ENCODE measurements at places on chromosomes 1 and 21.
A peak's percentile ranks its signal among the peaks of the same experiment; 100 is the strongest.

DNA sequence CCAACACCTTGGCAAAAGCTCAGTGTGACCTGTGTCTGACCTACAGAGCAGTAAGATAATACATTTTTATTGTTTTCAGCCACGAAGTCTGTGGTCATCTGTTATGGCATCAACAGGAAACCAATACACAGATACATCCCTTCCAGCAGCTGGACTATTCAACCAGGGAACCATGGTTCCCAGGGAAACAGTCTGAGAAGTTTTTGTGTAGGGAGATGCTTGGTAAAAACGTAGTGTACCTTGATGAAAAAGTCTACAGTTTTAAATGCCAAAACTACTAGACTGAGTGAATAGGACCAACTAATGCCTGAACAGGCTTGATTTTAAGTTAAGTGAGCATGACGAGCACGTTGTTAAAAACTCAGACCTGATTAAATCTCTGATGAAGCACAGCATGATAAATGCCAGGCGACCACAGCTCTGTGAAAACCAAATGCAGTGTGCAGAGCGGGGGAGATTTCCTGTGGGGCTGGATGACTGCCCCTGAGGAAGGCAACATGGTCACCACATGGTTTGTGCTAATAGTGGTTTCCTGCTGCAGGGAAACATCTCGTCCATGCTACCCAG is 228.9 kb downstream of the TNR start:
- DNase-seq: no peak

GRCh38 chr1:145719230-145720079 is at the start of gene CD160:
CD160 (plus strand) TSS chr1:145719499; CDS start chr1:145728328, 8,829 bp downstream.
- no peak for DNase-seq

- no peak for DNase-seq
These were observed 4.7 kb upstream of the CCSAP start for GRCh38 chr1:229347528-229347927.

DNA sequence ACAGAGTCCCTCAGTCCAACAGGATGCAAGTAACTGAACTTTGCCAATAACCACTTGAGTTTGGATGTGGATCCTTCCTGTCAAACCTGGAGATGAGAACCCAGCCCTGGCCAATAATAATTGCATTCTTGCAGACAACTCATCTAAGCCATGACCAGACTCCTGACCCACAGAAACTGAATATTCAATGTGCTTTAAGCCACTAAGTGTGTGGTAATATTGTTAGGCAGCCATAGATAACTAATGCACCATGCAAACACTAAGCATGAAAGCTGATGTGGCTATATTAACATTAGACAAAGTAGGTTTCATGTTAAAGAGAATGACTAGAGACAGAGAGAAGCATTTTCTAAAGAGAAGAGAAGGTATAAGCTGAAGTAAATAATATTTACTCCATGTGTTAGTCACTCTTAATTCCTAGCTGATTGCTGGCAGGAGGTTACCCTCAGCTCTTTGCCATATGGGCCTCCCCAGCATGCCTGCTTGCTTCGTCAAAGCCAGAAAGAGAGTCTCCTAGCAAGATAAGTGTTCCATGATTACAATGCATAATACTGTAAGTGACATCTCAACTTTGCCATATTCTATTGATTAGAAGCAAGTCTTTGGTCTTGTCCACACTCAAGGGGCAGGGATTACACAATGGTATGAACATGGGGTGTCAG is 276.4 kb upstream of the PLXNA2 start:
- no peak for DNase-seq

DNA sequence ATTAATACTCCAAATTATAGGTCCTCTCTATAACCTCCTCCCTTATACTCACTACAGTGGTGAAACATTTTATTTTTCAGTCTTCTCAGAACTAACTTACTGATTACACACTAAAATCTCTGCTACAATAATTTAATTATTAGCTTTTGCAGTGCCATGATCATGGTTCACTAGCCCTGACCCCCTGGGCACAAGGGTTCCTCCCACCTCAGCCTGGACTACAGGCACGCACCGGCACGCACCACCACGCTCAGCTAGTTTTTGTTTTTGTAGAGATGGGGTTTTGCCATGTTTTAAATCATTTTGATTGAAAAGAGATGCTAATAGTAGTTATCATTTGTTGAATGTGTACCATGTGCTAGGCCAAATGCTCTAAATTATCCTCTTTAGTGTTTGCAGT is 6.3 kb downstream of the PATJ start:
- no peak for DNase-seq

GRCh38 chr1:195218428-195219212 is 1389.6 kb downstream of the KCNT2 start:
- DNase-seq: no peak

GRCh38 chr1:228871314-228872061 is 136.2 kb downstream of the RHOU start:
- DNase-seq: no peak

DNA sequence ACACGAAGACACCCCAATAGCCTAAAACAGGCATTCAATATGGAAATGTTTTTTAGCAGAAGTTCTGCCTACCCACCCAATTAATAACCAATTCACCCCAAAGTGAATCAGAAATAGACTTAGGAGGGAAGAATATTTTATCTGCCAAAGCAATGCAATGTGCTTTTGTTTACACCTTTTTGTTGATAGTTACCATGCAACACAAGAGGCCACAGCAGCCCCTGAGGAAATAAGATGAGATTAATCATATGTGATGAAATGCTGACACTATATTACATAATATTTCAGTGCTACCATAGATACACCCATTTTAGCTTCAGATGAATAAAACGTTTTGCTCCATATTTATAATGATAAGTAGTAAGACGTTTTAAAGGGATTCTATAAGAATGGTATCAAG is 60.9 kb upstream of the RGS2 start:
- no peak for DNase-seq

DNA sequence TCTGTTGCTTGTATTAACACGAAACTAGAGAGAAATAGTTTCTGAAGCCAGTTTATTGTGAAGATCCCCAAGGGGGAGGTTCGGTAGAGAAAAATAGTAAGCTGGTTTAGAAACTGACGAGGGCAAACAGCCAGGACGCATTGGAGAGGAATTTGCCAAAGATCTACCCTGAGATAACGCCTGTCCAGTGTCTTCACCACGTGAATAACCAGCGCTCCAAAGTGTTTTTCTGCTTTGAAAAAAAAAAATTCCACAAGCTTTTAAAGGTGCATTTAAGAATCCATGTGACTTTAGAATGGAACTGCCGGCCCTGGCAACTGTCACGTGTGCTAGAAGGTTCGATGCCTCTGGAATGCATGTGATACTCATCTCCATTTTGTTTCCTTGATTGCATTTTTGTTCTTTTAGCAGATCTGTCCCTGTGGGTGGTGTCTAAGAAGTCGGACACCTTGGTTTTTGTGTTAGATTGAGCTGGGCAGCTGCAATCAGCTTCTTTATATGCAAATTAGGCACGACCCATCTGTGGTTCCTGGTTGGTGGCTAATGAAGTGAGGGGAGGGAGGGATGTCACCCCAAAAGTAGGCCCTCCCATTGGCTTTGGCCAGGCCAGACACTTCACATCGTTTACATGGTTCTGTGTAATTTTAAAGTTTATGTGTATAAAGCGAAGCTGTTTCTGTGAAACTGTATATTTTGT is 1.3 kb upstream of the THAP3 start:
- DNase-seq: no peak

- DNase-seq: no peak
These were observed 50.1 kb upstream of the ERRFI1 start for GRCh38 chr1:8076176-8076575.

GRCh38 chr21:18460979-18461378 is 57.4 kb upstream of the TMPRSS15 start:
- DNase-seq: peak; percentile 75

DNA sequence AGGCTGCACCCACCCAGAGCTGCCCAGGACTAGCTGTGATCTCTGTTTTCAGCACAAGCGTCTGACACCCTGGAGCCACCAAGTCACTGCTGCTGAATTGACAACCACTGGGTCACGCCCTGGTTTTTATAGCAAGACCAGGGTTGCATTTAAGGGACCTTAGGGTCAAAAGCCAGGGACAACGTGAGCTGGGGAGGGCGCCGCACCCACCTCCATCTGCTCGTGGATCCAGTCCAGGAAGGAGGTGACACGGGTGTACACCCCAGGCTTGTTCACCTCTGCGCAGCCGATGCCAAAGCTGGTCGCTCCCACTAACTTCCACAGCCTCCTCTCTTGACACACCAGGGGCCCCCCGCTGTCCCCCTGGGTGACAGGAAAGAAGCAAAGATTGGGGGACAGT is 9.2 kb upstream of the TFF1 start:
- DNase-seq: no peak

GRCh38 chr1:8604041-8604945 is 213.1 kb downstream of the RERE start:
- DNase-seq: no peak

- DNase-seq: no peak
These were observed 101.9 kb downstream of the ZNF644 start for GRCh38 chr1:90919900-90920299.

GRCh38 chr1:222529181-222529580 is 18.7 kb downstream of the HHIPL2 start:
- DNase-seq: no peak

DNA sequence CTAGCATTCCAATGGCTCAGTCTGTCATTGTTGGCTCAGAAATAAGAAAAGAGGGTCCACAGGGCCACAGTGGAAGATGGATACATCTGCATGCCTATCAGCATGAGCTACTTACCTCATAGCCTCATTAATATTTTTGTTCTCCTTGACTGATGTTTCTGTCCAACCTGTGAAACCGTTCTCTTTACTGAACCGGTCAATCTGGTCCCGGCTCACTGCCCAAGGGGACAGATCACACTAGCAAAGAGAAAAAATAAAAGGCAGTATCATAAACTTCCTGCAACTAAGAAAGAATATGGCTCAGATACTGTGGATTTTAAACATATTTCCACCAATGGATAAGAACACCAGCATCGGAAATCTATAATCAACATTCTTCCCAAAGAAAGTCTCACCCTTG is 4.7 kb downstream of the RAB29 start:
- DNase-seq: no peak

GRCh38 chr1:211490821-211491415 is 1.0 kb downstream of the RD3 start:
- DNase-seq: no peak

DNA sequence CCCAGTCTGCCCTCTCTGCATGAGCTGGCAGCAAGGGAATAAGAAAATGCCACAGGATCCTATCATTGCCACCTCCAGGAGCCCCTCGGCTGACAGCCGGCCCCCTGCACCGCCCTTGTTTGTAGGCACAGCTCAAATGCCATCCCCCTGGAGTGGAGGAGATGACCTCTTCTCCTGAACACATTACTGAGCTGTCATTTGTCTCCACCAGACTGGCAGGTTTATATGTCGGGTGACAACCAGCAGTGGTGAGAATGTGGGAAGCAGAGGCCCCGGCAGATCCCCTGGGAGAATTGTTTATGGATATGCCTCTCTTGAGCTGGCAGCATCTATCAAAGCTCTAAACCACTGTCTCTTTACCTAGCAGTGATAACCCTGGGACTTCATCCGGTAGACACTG is 135.4 kb upstream of the FMN2 start:
- DNase-seq: no peak

All from naive B cell (primary cell).